ENCODE measurements at places on chromosomes 6 and 20. TPM values are rescaled to one million over a fixed set of nuclear protein-coding genes. Genes with fewer than 3 reads are reported as not detected.
A peak's percentile ranks its signal among the peaks of the same experiment; 100 is the strongest.

DNA sequence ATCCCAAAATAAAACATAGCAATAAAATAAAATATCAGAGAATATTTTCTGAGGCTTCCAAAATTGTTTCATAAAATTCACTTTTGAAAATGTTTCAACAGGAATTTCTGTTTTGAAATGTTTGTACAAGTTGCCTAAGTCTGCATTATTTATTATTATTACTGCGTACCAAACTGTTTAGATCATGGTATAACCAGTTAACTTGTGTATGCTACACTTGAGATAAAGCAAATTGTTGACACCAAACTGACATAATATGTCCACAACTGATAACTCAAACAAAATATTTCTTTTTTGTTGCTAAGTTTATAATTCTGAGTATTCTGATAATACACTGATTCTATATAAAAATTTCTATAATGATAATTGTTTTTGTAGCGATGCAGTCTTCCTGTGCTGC is 531.8 kb upstream of the EYS start:
- no peaks in the 10 kb centered on the region for H3K27me3 ChIP-seq
- no peak for DNase-seq
- no peak overlapping the region for H3K27ac ChIP-seq
- no peaks in the 10 kb centered on the region for H3K4me1 ChIP-seq

DNA sequence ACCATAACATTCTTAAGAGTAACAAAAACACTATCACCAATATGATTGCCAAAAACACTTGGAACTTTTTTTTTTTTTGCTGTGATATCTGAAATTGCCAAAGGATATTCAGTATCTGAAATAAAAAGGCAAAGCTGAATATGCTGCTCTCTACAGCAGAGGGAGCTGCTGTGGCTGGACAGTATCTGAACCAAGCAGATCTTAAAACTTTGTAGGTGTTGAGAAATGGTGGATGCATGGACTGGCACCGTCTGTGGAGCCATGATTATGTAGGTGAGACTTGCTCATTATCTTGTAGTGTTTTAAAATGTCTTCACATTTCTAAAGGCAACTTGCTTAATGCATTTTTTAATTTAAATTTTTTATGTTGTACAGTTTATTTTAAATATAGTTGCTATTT is 9.2 kb downstream of the PDCD2 start:
- no peak for DNase-seq
- H3K36me3 ChIP-seq, result peaks cover 53% of the 10 kb centered on the region
- H3K27ac ChIP-seq, result no peak overlapping the region
- H3K4me3 ChIP-seq, result no peak overlapping the region

DNA sequence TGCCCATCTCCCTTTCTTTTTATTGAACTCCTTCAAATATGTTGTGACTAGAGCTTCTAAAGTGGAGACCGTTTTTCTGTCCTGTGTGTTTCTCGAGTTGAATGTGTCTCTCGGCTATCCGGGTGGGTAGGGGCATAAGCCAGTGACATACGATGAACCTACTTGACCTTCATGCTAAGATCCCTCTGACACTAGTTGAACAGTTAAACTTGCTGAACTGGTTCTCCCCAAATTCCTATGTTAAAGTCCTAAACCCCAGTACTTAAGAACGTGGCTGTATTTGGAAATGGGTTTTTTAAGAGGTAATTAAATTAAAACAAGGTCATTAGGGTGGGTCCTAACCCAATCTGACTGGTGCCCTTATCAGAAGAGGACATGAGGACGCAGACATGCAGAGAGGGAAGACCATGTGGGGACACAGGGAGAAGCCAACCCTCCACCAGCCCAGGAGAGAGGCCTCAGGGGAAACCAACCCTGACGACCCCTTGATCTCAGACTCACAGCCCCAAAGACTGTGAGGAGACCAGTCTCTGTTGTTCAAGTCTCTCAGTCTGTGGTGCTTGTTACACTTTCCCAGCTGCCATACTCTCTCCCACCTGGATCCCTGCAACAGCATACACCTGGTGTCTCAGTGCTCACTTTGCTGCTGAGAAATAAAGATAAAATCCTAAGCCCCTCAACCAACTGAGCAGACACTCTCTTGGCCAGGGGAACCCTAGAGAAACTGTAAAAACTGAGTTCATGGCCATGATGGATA is 208.4 kb downstream of the MYLK4 start:
- H3K4me3 ChIP-seq, result no peak overlapping the region
- H3K4me1 ChIP-seq, result peaks cover 25% of the 10 kb centered on the region
- no peaks in the 10 kb centered on the region for H3K36me3 ChIP-seq
- H3K27ac ChIP-seq, result no peak overlapping the region
- DNase-seq, result no peak

DNA sequence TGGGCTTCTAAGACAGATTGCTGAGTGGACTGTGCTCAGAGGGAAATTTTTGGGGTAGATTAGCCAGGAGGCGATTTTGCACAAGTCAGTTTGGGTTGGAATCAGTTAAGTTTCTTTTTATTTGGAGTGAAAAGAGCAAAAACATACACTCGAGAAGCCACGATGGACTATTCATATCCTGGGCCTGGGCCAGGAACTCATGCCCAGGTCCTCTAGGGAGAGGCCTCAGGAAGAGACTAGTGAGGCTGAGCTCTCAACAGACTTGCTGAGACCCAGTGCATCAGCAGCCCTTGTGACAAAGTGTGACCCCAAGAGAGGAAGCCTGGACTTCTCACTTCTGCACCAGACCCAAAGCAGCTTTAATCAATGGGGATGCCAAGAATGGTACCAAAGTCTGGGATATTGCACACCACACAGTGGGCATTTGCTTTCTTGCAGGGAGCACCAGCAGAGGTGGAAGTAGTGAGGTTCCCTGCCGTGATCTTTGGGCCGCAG is 61.6 kb upstream of the MAFB start:
- H3K27ac ChIP-seq, result no peak overlapping the region
- no peak for DNase-seq
- no peaks in the 10 kb centered on the region for H3K27me3 ChIP-seq
- no peaks in the 10 kb centered on the region for H3K4me1 ChIP-seq
- no peaks in the 10 kb centered on the region for H3K36me3 ChIP-seq

The NR2E1 gene
- total RNA-seq, result not detected

DNA sequence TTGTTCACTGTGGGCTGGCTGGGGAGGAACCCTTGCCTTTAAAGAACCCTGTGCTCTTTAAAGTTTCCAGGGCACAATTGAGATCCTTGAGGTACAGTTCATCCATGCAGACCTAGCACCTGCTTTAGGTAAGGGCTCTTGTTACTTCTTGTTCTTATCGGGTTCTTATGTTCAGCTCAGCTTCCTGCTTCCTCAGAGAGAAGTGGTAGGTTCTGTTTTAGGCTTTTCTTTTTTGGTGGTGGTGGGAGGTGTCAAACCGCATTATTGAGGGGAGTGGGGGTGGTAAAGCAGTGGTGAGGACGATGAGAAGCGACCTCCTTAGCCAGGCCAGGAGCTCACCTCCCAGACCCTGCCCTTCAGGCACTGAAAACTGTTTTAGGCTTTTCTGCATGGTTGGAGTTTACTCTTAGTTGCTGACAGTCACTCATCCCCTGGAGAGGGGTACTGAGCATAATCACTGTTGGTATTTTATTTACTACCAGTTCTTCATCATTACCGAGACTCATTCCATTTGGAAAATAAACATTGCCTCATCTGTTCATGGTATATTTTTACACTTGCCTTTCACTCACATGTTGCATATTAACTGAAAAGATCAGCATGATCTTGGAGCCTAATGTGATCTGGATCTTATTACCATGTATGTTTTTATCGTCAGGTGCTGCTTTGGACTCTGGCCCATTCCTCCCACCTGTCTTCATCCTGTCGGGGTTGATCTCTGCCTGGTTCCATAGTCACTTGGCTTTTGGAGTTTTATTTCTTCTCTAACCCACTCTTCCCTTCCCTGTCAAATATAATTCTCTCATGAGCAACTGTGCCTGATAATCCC is 35.4 kb downstream of the SLC16A10 start:
- H3K36me3 ChIP-seq, result no peaks in the 10 kb centered on the region
- H3K4me1 ChIP-seq, result peaks cover 10% of the 10 kb centered on the region
- no peak overlapping the region for H3K27ac ChIP-seq
- H3K27me3 ChIP-seq, result no peaks in the 10 kb centered on the region
- H3K4me3 ChIP-seq, result no peak overlapping the region

GRCh38 chr20:41173791-41174341 is 36.5 kb downstream of the PLCG1 start:
- H3K36me3 ChIP-seq, result peaks cover 72% of the 10 kb centered on the region
- H3K4me3 ChIP-seq, result no peak overlapping the region
- no peaks in the 10 kb centered on the region for H3K4me1 ChIP-seq

- no peaks in the 10 kb centered on the region for H3K27me3 ChIP-seq
- H3K36me3 ChIP-seq, result no peaks in the 10 kb centered on the region
- DNase-seq, result no peak
- H3K27ac ChIP-seq, result no peak overlapping the region
Measured at GRCh38 chr6:46411456-46412197, 79.6 kb downstream of the RCAN2 start.

DNA sequence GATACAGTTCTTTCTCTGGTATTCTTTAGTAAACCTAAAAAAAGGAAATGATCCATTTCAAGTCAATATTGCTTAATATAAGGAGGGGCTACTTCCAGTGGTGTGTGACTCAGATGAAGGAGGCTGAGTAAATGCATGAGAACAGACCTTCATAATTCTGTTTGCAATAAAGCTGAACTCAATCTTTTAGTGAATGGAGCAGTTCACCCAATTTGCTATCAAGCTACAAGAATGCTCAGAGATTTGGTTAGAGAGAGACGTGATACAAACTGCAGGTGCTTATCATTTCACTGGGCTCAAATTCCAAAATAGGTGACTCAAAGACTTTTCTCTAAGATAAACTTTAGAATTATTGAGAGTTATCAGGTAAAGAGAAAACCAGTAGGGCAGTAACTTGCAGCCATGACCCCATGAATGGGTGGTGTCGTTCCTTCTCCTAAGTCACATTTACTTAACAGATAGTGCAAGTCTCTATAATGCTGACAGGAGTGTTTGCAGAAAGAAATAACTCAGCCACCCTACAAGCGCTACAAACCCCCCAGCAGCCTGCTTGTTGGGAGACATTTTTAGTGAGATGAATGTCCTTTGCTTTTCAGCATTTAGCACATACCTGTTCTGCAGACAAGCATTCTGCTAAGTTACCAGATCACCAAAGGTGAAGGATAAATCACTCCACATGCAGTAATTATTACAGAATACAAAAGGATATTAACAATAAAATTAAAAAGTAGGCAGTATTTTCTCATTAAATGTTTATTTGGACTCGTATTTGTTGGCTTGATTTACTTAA is 16.4 kb upstream of the BLOC1S5 start:
- no peaks in the 10 kb centered on the region for H3K4me1 ChIP-seq
- H3K36me3 ChIP-seq, result no peaks in the 10 kb centered on the region
- H3K27me3 ChIP-seq, result no peaks in the 10 kb centered on the region

DNA sequence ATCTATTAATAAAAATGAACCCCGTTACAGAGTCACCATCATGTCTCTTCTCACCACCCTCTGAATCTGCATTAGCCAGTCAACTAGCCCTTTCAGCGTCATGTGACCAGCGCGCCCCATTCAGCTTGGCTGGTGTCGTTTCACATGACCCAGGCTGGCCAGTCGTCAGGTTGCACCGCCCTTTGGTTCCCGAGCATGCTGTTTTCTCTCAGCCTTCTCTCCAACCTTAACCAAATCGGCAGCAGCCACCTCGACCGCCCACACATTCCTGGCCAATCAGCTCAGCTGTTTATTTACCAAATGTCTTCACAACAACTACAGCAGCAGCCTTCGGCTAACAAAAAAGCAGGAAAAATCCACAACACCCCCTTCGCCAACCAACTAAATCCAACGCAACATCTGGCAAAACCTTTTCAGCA is 5.6 kb downstream of the SRSF3 start:
- peak overlapping the region; percentile 94 for H3K27ac ChIP-seq
- no peaks in the 10 kb centered on the region for H3K27me3 ChIP-seq
- peaks cover 82% of the 10 kb centered on the region for H3K4me1 ChIP-seq
- peak overlapping the region; percentile 89 for H3K4me3 ChIP-seq
- H3K36me3 ChIP-seq, result peaks cover 79% of the 10 kb centered on the region

- no peaks in the 10 kb centered on the region for H3K36me3 ChIP-seq
- no peak overlapping the region for H3K4me3 ChIP-seq
- no peak for DNase-seq
- H3K4me1 ChIP-seq, result no peaks in the 10 kb centered on the region
Measured at GRCh38 chr6:75481936-75482593, 11.5 kb downstream of the FILIP1 start.

The THEMIS gene
- total RNA-seq, result 58.1 TPM

- H3K27ac ChIP-seq, result no peak overlapping the region
- H3K27me3 ChIP-seq, result no peaks in the 10 kb centered on the region
- H3K4me1 ChIP-seq, result peaks cover 24% of the 10 kb centered on the region
- H3K36me3 ChIP-seq, result peaks cover 6% of the 10 kb centered on the region
Measured at GRCh38 chr6:35362200-35362599, 19.8 kb downstream of the PPARD start.

- peaks cover 22% of the 10 kb centered on the region for H3K4me1 ChIP-seq
Measured at GRCh38 chr6:73579851-73580246, 59.0 kb upstream of the EEF1A1 start.

DNA sequence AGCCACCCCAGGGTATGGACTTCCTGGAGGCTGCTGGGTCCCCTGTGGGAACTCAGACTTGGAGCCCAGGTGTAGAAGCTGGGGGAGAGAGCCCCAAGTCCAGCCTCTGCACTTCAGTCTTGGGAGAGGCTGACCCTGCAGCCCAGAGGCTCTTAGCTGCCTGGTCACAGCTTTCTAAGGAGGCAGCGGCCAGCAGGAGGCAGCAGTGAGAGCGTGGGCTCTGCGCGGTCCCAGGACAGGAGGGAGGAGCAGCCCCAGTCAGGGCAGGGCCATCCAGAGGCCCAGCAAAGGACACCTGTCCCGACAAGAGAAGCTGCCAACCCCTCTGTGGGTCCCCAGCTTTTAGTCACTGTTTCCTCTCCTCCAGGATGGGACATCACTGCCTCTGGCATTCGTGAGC is 9.4 kb downstream of the TREML2 start:
- no peaks in the 10 kb centered on the region for H3K36me3 ChIP-seq
- H3K4me1 ChIP-seq, result peaks cover 24% of the 10 kb centered on the region
- no peak overlapping the region for H3K27ac ChIP-seq
- DNase-seq, result no peak
- no peak overlapping the region for H3K4me3 ChIP-seq

The EYS gene
- total RNA-seq, result not detected

The OLIG3 gene
- total RNA-seq, result not detected

DNA sequence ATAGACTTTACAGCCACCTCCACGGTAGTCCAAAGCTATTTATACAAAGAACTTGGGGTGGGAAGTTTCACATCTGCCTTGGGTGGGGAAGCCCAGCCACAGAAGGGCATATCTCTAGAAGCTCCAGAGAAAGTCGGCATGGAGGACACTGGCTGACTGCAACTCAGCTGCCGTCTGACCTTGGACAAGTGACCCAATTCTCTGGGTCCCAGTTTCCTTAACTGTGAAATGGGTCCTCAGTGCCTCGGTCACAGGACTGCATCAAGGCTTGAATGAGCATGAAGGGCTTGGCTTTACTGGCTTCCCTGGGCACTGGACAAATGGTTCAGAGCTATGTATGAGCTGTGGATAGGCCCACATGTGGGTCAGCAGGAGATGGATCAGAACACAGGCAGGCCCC is 58.6 kb downstream of the NOL4L start:
- peaks cover 89% of the 10 kb centered on the region for H3K4me1 ChIP-seq
- peaks cover 5% of the 10 kb centered on the region for H3K36me3 ChIP-seq
- peak overlapping the region; percentile 35 for H3K27ac ChIP-seq
- no peaks in the 10 kb centered on the region for H3K27me3 ChIP-seq
- no peak overlapping the region for H3K4me3 ChIP-seq
- no peak for DNase-seq

The TFAP2C gene
- total RNA-seq, result not detected

The KIAA0408 gene
- total RNA-seq, result 6.9 TPM

The FAM83C gene
- total RNA-seq, result not detected

- peaks cover 40% of the 10 kb centered on the region for H3K4me1 ChIP-seq
- no peaks in the 10 kb centered on the region for H3K36me3 ChIP-seq
- H3K27ac ChIP-seq, result no peak overlapping the region
- no peak overlapping the region for H3K4me3 ChIP-seq
- peaks cover 26% of the 10 kb centered on the region for H3K27me3 ChIP-seq
Measured at GRCh38 chr20:62982124-62983075, 24.4 kb downstream of the BHLHE23 start.
